ENCODE measurements at places on chromosomes 1 and 21. TPM values are rescaled to one million over a fixed set of nuclear protein-coding genes. Genes with fewer than 3 reads are reported as not detected.

GRCh38 chr21:18058731-18059398 lies 185.8 kb upstream of the CHODL start:
- DNase-seq = no peak

The PLEKHN1 gene
- 0.34 TPM for total RNA-seq

The IL22RA1 gene
- not detected for total RNA-seq

- DNase-seq = no peak
Measured at GRCh38 chr1:14951766-14952165, 201.8 kb upstream of the TMEM51 start.

GRCh38 chr1:223641523-223642039 lies 23.9 kb downstream of the CAPN8 start:
- no peak for DNase-seq

GRCh38 chr21:28485301-28486022 lies 507.2 kb downstream of the LTN1 start:
- no peak for DNase-seq

- no peak for DNase-seq
Measured at GRCh38 chr1:30262158-30262557, 461.2 kb downstream of the MATN1 start.

DNA sequence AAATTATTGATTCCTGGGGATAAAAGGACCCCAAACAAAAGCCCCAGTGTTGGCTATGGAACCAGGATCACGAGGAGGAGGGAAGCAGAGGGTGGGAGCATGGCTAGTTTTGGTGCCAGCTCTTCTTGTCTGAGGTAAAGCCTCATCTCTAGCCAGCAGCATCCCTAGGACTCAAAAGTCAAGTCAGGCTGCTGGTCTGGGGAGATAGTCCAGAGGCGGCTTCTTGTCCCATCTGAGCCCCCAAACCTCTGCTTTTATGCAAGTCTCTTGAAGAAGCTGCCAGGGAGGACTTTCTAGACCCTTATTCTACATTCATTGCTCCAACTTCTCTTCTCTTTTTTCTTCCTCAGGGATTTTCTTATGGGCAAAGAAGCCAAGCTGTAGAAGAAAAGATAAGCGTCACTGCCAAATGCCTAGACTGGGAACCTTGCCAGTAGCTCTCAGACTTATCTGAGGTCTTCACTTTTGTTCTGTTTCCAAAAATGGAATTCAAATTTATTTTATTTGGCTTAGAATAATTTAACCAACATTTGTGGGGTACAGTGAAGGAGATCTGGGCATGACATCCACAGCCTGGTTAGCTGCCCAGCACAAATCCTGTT lies 6.9 kb upstream of the ANKRD35 start:
- DNase-seq = no peak

- DNase-seq = no peak
Measured at GRCh38 chr1:39061951-39062350, 35.8 kb downstream of the NDUFS5 start.

GRCh38 chr1:229102741-229103391 lies 168.0 kb upstream of the RAB4A start:
- DNase-seq = no peak

DNA sequence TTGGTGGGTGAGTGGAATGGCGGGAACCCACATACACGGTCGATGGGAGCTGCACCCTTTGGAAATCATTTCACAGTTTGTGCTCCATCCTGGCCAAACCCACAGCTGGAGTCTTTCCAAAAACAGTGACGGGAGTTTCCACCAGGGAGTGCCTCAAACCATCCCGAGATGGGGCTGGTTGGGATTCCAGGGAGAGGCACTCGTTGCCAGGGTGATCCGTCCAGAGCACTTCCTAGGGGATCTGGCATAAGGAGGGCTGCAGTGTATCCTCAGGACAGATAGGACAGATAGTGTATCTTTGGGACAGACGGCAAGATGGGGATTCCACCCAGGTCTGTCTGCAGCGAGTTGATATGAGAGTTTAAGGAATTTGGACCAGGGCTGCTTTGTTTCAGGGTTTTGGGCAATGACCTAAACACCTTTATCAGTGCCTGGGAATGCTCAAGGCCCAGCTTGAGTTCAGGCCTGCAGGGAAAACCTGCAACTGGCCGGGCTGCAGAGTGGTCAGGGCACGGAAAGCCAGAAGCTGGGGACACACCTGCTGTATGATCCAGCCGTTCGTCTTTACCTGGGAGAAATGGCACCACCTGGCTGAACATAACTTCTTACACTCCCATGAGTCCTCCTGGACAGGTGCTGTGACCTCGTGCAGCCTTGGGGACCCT lies 3.4 kb upstream of the POFUT2 start:
- peak; percentile 43 for DNase-seq

The AQP10 gene
- not detected for total RNA-seq

The AIRE gene
- not detected for total RNA-seq

DNA sequence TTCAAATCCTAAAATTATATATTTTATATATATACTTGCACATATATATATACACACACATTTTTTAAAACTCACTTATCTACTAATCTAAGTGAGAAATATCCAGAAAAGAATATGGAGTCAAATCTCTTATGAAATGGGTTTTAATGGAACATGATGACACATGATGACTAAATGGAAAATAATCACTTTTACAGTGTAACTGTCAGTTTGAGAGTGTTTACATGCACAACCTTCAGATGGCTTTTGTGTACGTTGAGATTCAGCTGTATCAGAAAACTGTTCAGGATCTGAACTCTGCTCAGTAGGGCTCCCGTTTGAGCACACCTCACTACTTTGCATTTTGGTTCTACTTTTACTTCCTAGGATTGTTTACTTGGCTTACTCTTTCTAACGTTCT lies 189.8 kb downstream of the DNAH14 start:
- no peak for DNase-seq

The PRAMEF9 gene
- total RNA-seq = not detected

The ESPN gene
- not detected for total RNA-seq

The KRTAP21-2 gene
- total RNA-seq = not detected

The KCNE2 gene
- total RNA-seq = not detected

DNA sequence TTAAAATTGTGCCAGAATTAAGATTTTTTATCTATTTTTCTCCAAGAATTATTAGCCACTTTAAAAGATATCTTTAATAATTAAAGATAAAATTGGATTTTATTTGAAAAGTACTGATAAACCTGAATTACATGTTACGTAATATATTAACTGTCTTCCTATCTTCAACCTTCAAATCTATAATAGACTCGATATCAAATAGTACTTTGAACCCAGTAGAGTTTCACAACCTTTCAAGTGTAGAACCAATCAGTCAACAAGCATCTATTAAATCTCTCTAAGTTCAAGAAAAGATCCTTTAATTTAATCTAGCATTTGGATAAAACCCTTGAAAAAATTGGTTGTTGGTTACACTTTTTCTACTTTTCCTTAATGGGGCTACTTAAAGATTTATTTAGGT lies 271.4 kb downstream of the GPR52 start:
- DNase-seq = no peak

DNA sequence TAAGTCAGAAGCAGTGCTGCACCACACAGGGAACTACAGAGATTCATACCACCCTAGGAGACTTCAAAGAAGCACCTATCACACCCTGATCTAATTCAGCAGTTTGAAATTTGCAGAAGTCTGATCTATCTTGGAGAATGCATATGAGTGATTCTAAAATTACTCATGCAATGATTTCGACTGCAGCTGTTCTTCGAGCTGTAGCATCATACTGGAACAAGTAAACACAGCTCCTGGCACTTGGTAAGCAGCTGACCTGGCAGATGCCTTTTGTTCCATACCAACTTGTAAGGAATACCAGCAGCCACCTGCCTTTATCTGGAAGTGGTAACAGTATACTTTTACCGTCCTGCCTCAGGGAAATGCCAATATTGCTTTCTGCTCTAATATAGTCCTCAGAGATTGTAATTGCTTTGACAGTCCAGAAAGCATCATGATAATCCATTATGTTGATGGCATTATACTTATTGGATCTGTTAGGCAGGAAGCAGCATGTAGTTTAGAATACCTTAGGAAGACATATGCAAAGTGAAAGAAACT lies 25.7 kb downstream of the AADACL4 start:
- no peak for DNase-seq

- DNase-seq = peak; percentile 64
Measured at GRCh38 chr1:162502928-162503327, 5.3 kb downstream of the UHMK1 start.

GRCh38 chr1:92442351-92442750 lies 44.4 kb downstream of the GFI1 start:
- no peak for DNase-seq

The OLFML2B gene
- 0.13 TPM for total RNA-seq

The SDC3 gene
- 43.6 TPM for total RNA-seq

The MTARC2 gene
- total RNA-seq = 9.5 TPM

The GCLM gene
- 25.1 TPM for total RNA-seq

DNA sequence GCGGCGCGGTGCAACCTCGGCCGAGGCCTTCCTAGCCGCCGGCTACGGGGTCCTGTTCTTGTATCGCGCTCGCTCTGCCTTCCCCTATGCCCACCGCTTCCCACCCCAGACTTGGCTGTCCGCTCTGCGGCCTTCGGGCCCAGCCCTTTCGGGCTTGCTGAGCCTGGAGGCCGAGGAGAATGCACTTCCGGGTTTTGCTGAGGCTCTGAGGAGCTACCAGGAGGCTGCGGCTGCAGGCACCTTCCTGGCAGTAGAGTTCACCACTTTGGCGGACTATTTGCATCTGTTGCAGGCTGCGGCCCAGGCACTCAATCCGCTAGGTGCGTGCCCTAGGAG lies 379 bp downstream of the PPCS start:
- DNase-seq = peak; percentile 56

The NBPF3 gene
- total RNA-seq = 44.8 TPM

- DNase-seq = peak; percentile 11
Measured at GRCh38 chr1:68049941-68050878, at the start of gene DIRAS3. Gene DIRAS3 (minus strand): TSS chr1:68050627. CDS start chr1:68047297, 3,330 bp downstream.

DNA sequence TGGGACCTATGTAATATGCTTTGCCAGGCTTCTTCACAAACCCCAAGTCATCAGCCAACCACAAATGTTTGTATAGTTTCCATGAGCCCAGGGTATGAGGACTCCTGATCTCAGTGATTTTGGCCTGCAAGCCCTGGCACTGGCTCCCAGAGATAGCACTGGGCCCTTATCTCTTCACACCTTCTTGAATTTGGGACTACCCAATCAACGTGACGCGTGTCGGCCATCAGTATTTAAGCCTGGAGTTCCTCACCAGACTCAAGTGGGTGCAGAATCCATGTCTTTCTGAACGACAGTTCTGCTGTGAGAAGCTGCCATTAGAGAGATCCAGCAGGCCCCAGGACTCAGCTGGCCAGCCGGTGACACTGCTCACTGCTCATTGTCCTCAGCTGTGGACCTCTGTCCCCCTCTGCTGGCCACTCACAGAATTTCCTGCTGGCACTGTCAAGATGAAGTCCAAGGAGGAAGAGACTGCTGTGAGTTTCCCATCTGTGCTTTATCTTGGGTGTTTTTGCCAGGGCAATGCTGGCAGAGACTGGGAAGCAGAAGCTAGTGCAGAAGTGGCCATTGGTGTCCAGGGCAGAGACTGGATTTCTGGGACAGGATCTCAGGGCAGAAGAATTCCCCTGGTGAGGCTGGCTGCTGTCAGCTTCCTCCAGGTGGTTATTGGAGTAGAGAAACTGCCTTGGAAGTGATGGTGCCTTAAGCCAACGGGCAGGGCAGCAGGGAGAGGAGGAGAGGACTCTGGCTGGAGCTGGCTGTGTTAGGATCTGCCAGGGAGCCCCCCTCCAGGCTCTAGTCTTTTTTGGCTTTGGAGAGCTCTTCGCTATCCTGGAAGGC lies 28.4 kb downstream of the TMCC2 start:
- peak; percentile 86 for DNase-seq

- no peak for DNase-seq
Measured at GRCh38 chr1:33791251-33791650, 72.6 kb upstream of the HMGB4 start.

DNA sequence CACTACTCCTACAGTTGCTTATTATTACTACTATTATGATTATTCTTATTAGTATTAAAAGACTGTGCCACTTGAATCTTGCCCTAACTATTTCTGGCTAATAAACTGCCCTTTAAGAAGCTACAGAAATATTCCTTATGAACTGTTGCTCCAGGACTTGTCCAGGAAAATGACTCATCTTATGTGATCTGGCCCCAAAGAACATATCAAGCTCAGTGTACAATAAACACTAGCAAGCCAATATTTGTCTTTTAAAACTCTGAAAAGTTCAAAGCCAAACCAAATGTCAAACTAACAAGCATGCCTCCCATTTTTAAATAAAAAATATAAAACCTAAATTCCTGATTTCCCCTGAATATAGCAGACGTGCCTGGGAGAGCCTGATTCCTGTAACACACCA lies 88.7 kb upstream of the SIM2 start:
- DNase-seq = no peak

DNA sequence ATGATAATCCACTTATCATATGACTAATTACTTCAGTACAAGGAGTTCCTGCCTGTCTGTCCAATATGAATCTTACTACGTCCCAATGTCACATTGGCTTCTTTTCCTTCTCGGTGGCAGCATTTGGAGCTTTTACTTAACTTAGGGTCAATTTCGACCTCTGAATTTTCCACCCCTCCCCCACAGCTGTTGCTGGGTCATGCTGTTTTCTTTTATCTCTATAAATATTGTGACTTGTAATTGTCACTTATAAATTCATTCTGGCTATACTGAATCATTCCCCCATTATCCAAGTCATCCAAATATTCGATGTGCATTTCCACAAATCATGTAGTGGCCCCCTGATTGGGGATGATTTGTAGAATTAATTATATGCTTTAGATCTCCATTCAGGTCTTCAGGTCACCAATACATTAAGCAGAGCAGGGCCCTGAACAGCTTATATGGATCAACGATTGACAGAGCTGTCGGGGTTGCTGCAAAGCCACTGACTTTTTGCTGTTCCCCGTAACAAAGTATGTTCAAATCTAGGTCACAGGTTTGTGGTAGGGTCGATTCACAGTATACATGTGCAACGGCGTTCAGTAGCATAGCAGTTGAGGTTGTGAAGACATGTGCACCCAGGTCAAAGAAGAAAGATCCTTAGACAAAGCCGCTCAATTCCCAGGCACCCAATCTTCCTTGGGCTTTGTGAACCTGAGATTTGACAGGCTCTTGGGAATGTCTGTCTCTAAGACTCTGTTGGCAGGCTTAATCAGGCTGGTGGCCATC lies 18.3 kb upstream of the RNU1-4 start:
- peak; percentile 46 for DNase-seq

DNA sequence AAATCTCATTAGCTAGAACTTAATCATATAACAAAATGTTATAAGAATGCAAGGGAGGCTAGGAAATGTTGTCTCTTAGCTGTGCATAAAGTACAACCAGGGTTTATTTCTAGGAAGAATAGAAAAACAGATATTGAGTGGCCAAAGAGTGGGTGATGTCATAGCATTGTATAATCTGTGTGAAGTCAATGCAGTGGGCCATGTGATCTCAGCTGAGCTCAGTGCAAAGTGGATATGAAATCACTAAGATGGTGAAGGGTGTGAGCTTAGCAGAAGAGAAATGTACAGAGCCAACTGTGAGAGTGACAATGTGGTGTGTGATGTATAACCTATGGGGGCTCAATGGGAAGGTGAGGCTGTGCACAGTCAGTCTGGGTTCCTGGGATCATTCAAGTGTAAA lies 29.7 kb upstream of the DUSP23 start:
- DNase-seq = no peak
